Neural crest cell (in vitro differentiated cells): ENCODE measurements at places on chromosomes 2 and 18.
A peak's percentile ranks its signal among the peaks of the same experiment; 100 is the strongest.

DNA sequence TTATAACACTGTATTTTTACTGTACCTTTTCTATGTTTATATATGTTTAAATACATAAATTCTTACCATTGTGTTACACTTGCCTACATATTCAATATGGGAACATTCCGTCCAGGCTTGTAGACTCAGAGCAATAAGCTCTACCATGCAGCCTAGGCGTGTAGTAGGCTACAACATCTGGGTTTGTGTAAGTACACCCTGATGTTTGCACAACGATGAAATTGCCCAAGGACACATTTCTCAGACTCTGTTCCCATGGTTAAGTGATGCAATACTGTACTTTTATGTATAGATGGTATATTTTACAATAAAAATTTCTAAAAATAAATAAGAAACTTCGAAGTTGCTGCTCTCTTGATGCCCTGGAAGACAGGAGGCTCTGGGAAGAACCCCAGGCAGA is 38.4 kb downstream of the YPEL5 start:
- no peak for DNase-seq

- DNase-seq, result no peak
Observed at GRCh38 chr2:64932371-64933216, 56.6 kb upstream of the SLC1A4 start.

DNA sequence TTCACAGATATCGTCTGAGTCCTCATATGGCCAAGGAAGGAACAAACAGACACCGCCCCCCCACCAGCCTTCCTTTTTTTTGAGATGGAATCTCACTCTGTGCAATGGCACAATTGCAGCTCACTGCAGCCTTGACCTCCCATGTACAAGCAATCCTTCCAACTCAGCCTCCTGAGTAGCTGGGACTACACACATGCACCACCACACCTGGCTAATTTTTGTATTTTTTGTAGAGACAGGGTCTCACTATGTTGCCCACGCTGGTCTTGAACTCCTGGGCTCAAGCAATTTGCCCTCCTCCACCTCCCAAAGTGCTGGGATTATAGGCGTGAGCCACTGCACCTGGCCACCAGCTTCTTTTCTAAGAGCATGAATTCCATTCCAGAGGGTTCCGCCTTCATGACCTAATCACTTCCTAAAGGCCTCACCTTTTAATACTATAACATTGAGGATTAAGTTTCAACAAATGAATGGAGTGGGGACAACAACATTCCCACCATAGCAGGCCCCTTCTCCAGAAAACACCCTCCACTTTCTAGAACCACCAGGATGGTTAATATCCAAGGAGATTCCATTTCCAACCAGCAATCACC is 2.2 kb upstream of the TMBIM1 start:
- no peak for DNase-seq

- DNase-seq, result no peak
Observed at GRCh38 chr18:70998490-70998889, 709.6 kb downstream of the SOCS6 start.

- DNase-seq, result no peak
Observed at GRCh38 chr2:16664809-16665747, 556 bp downstream of the CYRIA start.

- DNase-seq, result no peak
Observed at GRCh38 chr2:236045251-236046235, 122.6 kb downstream of the GBX2 start.

DNA sequence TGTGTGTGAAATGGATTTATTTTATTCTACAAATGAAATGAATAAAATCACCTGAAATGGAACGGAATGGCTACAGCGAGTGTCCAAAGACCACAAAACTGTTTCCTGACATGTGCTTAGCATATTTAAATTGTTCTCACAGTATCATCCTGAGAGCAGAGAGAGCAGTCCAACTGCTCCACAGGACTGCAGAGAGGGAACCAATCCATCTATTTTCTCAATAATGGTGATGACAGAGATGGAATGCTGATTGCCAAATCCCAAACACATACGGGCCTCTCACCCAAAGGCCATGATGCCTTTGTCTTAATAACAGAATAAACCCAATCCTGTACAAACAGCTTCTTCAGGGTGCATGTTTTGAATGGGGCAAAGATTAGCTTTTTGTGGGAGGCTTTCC is 41.1 kb downstream of the STAT1 start:
- no peak for DNase-seq

GRCh38 chr18:57819671-57820460 is 16.8 kb upstream of the ATP8B1 start:
- DNase-seq, result no peak

DNA sequence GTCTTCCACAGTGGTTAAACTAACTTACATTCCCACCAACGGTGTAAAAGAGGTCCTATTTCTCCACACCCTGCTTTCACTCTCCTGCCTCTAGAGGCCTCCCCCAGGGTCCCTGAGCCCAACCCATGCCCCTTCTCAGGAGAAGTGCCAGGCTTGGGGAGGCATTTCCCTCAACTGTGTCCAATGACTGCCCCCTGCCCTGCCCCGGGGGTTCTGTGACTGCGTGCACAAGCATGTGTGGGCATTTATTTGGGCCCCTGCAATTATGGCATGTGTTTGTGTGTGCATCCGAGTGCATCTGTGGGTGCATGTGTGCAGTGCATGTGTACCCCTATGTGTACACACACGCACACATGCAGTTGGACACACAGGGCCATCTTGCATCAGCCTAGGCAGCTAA is 57.3 kb downstream of the INHBB start:
- DNase-seq, result no peak

DNA sequence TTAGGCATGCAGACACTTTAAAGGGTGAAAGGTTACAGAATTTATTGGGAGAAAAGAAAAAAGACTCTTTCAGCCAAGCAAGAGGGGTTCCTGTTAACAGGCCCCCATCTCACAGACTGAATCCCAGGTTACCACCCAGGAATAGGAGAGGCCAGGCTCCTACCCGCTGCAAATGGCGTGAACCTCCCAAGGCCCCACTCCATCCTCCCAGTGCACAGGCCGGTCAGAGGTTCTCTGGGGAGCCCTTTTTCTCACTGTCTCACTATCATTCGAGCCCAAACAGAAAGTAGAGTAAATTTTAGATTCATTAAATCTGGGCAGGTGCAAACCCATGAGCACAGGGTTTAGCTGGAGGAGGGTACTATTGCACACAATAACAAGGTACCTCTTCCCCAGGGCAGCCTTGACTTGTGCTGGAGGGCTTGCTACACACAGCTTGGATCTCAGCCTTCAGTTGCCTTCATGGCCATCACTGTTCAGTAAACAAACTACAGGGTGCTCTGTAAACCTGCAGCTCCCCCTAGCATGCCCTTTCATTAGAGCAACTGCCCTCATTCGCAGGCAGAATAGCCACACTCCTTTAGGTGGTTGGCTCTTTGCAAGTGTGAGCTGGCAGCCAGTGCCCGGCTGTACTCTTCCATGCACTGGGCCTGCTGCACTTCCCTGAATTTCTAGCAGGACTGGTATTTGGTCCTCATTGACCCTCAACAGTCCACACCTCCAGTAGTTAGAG is 7.3 kb upstream of the PLEK start:
- no peak for DNase-seq

DNA sequence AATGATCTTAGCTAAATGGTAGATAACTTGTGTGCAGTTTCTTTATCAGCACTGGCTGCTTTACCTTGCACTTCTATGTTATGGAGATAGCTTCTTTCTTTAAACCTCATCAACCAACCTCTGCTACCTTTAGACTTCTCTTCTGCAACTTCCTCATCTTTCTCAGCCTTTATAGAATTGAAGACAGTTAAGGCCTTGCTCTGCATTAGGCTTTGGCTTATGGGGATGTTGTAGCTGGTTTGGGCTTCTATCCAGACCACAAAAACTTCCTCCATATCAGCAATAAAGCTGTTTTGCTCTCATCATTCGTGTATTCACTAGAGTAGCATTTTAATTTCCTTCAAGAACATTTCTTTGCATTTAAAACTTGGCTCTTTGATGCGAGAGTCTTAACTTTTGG is 123.7 kb downstream of the PIK3C3 start:
- no peak for DNase-seq

DNA sequence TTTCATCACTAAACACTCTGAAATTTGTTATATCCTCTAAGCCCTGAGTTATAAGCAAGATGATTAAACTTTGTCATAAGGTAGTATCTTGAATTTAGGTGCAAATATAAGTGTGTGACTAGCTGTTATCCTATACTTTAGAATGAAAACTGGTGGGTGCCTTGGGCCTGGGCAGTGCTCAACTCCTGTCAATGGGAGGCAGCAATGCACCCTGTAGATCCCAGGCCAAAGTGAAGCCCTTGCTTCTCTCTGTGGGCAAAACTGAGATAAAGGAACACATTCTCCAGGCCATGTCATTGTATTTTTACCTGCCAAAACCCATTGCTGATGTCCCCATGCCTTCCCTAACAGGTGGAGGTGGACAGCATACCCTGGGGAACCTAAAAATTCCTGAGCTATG is 525.2 kb downstream of the TNS1 start:
- no peak for DNase-seq

GRCh38 chr2:184835398-184835715 is 237.0 kb downstream of the ZNF804A start:
- DNase-seq, result no peak

DNA sequence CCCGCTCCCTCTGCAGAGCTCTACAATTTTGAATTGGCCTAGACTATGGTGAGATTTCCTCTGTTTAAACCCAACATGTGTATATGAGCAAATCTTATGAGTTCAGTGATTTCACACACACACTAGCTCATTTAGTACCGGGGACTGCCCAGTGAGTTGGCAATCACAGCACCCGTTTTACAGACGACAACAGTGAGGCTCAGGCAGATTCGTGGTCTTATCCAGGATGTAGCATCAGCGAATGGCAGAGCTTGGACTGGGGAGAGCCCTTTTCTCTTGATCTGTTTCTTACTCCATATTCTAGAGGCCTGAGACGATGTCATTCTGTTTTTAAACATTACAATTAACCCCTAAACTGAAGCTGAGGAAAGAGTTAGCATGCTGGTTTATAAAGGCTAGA is 419.9 kb downstream of the NBAS start:
- no peak for DNase-seq

DNA sequence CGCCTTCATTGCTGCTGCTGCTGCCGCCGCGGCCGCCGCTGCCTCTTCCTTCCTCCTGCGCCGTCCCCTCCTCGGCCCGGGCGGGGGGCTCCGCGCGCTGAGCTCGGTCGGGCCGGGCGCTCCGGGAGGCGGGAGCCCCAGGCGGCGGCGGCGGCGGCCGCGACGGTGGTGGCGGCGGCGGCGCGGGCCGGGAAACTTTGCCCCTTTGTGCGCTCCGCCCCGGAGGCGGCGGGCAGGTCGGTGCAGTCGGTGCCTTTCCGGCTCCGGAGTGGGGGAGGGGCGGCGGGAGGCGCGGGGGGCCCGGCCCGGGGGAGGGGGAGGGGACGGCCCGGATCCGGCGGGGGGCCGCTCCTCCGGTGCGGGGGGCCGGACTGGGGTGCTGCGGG is 205 bp downstream of the TET3 start:
- DNase-seq, result peak; percentile 48

GRCh38 chr2:16243411-16243996 is 303.2 kb downstream of the MYCN start:
- no peak for DNase-seq

GRCh38 chr2:228180181-228181097 is 1.0 kb downstream of the SPHKAP start:
- no peak for DNase-seq

DNA sequence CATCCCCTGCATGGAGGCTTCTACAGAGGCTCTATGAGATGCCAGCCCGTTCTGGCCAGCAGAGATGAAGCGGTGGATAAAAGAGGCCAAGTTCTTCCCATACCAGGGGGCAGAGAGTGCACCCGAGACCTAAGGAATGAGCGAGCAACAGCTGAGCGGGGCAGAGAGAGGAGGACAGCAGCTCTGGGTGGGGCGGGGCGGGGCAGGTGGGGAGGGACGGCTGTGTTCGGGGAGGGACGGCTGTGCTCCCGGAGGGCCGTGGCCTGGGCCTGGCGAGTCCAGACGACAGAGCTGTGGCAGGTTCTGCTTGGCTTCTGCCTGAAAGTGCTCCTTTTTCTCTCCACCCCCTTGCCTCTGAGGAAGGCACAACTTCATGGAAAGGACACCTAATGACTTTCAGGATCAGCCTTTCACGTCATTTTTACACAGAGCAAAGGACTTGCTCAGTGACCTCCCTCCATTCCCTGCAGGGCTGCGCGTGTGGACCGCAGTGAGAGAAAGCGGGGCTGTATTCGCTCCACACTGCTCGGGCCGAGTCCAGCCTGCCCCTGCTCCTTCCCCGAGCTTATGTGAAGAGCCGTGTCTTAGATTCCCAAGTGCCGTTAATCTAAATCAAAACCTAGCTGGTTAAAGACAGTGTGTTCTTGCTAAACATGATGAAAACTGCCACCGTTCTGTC is 232.9 kb downstream of the HDAC4 start:
- no peak for DNase-seq

- no peak for DNase-seq
Observed at GRCh38 chr18:4276953-4277585, 178.0 kb downstream of the DLGAP1 start.

GRCh38 chr2:200747668-200748618 is 63.8 kb upstream of the BZW1 start:
- no peak for DNase-seq

DNA sequence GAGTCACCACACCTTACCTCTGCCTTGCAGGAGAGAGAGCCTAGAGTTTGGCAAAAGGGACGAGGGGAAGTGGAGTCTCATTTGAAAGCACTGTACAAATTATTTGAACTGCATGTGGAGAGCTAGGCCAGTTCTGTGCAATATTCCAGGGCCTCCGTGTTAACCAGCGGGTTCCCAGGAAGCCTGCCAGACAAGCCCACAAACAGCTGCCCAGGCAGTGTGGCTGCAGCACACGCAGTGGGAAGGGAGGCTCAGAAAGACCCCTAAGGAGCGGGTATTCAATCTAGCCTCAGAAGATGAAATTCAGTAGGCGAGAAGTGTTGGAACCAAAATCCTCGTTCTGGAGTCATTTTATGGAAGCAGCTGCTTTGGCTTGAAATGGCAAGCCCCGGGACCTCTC is 30.7 kb downstream of the CNGA3 start:
- DNase-seq, result no peak

GRCh38 chr2:45332094-45332493 is 279.0 kb downstream of the SRBD1 start:
- no peak for DNase-seq

DNA sequence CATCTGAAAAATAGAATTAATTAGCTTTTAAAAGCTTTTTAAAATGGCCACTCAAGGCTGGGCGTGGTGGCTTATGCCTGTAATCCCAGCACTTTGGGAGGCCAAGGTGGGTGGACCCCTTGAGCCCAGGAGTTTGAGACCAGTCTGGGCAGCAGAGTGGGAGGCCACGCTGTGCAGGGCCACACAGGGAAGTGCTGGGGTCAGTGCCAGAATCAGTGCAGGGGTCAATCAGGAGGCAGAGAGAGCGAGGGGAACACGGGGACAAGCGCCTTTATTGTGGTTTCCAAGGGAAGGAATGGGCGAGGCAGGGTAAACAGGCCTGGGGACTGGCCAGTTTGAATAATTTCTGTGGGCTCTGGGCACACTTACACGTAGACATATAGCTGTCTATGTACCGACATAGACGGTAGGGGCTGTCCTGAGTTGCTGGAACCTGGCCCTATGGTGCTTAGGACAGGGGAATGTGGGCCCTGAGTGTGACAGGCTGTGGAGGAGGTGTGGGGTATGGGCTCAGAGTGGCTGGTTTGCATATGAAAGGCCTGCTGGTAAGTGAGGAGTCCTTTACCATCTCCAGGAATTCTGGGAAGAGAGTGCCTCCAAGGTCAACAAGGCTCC is 42.9 kb downstream of the DYSF start:
- no peak for DNase-seq
